ENCODE measurements at places on chromosomes 1 and 21.

GRCh38 chr1:244316407-244316806, 135.3 kb downstream of the ADSS2 start:
- no peak for DNase-seq

GRCh38 chr1:17973694-17974093, 133.9 kb upstream of the IGSF21 start:
- DNase-seq: no peak

DNA sequence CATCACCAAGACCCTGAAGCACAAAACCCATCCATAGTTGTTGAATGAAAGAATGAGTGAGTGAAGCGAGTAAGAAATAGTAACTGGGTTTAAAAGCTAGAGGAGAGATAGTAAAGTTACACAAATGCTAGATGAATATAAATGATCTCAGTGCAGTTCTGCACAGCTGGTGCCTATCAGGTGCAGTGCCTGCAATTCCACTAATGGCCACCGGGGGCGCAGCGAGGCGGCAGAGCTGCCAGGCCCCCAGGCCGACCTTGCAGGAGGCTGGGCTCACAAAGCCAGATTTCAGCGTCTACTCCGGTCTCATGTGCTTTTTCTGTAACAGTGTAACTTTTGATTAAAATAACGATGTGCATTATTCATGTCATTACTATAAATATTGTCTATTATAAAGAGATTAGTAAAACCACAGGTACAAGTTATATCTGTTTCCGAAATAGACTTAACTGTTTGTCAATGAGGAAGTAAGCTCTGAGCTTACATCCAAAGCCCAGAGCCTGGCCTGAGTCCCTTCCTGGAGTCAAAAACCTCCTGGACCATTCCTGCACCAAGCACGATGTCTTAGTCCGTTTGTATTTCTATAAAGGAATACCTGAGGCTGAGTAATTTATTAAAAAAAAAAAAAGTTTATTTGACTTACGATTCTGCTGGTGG, 477.6 kb downstream of the NPHP4 start:
- DNase-seq: peak; percentile 4

DNA sequence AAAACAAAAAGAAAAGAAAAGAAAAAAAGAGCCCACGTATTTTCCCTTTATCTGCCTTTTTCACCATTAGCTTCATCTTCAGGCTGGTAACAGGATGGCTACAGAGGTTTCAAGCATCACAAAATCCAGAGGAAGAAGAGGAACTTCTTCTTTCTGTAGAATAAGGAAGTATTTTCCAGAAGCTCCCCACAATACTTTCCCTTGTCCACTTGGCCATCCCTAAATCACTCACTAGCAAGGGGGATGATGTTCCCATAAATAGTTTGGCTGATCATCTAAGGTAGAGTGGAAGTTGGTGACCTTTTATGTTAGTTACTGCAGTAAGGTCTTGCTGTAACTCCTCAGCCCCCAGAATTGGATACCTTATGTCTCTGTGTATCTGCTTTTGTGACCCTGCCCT, 45.1 kb upstream of the RNF11 start:
- no peak for DNase-seq

Data from stromal cell of bone marrow (primary cell).